ENCODE measurements at places on chromosomes 13 and 19. TPM values are rescaled to one million over a fixed set of nuclear protein-coding genes. Genes with fewer than 3 reads are reported as not detected.

Gene CLDND2
- total RNA-seq = 4.8 TPM

Gene FGF14
- not detected for total RNA-seq

Gene SELENOV
- total RNA-seq = not detected

Gene PRSS57
- total RNA-seq = not detected

Gene HMGB1
- 693 TPM for total RNA-seq

Gene TEAD2
- not detected for total RNA-seq
